ENCODE measurements at places on chromosomes 12 and 14.

DNA sequence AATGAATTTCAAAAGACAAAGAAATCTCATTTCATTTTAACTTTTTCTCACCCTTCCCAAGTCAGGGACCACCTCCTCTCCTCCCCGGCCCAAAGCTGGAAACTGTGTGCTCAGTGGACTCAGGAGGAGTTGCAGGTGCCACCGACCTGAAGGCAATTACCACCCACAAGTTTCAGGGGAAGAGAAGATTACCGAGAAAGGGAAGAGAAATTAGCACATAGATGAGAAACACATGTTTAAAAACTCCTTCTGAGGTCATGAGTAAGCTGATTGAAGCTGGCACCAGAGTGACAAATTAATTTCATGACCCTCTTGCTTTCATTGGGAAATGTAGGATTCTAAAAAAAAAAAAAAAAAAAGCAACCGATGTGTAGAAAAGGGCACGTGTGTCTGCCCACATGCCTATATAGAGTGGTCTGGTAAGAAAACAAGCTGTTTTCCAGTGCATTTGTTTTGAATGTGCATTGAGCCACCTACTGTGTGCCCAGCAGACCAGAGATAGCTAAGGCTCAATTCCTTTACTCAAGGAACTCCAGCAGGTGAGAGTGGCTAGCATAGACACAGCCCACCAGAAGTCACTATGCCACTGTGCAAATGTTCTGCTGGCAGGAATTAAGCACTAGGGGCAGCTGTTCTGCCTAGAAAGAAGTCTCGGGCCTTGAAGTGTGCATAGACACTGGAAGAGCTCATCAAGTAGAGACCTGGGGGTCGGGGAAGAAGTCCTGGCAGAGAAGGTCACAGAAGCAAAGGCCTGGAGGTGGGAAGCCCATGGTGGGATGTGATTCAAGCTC, 30.5 kb downstream of the DPF3 start:
- no peak for DNase-seq
- H3K4me3 ChIP-seq: no peak overlapping the region
- no peaks in the 10 kb centered on the region for H3K36me3 ChIP-seq

- no peak for DNase-seq
- H3K4me1 ChIP-seq: peaks cover 11% of the 10 kb centered on the region
- H3K4me3 ChIP-seq: no peak overlapping the region
- no peaks in the 10 kb centered on the region for H3K27me3 ChIP-seq
- H3K27ac ChIP-seq: no peak overlapping the region
Measured at GRCh38 chr12:18570543-18570942, 167.3 kb downstream of the PLCZ1 start.

DNA sequence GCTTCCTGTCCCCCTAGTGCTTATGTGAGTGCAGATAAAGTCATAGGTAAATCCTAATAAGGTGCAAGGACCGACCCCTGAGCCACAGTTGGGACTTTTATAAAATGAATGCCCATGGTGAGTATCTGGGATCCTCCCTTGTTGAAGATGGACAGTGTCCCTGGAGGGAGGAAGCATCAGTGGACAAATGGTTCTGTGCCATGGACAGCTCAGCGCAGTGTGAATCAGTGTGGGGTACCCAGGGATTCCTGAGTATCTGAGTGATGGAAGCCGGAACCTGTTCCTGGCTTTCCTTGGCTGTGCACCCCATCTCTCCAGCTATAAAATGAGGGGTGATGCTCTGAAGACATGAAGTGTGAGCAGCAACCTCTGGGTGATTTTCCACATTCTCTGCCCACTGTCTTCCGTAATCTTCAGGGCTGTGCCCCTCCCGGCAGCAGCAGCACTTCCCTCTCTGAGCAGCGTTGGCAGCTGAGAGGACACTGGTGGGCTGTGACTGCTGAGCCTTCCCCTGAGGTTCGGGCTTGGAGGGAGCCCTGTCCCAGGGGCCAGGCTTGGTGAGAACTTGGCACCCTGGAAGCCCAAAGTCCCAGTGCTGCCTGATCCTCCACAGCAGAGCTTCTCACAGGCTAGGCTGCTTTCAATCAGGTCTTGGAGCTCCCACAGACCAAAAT, 25.0 kb downstream of the VCPKMT start:
- H3K36me3 ChIP-seq: no peaks in the 10 kb centered on the region
- no peak overlapping the region for H3K4me3 ChIP-seq
- H3K27ac ChIP-seq: no peak overlapping the region
- no peaks in the 10 kb centered on the region for H3K27me3 ChIP-seq
- H3K4me1 ChIP-seq: no peaks in the 10 kb centered on the region

DNA sequence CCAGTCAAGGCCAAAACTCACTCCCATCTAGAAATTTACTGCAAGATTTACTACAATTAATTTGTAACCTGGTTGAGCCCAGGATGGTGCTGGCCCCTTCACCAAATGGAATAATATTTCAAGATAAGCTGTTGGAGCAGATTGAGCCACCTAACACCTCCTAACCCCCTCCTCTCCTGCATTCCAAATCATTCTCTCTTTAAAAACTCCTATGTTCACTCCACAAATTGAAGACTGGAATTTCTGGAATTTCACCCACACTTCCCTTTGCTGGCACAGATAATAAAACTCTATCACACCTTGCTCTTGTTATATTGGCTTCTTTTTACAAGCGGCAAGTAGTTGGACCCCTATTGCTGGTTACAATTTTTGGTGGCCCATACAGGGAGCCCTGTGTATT, 41.7 kb downstream of the MIS18BP1 start:
- H3K36me3 ChIP-seq: peaks cover 13% of the 10 kb centered on the region
- H3K4me1 ChIP-seq: no peaks in the 10 kb centered on the region
- no peaks in the 10 kb centered on the region for H3K27me3 ChIP-seq
- no peak overlapping the region for H3K27ac ChIP-seq

DNA sequence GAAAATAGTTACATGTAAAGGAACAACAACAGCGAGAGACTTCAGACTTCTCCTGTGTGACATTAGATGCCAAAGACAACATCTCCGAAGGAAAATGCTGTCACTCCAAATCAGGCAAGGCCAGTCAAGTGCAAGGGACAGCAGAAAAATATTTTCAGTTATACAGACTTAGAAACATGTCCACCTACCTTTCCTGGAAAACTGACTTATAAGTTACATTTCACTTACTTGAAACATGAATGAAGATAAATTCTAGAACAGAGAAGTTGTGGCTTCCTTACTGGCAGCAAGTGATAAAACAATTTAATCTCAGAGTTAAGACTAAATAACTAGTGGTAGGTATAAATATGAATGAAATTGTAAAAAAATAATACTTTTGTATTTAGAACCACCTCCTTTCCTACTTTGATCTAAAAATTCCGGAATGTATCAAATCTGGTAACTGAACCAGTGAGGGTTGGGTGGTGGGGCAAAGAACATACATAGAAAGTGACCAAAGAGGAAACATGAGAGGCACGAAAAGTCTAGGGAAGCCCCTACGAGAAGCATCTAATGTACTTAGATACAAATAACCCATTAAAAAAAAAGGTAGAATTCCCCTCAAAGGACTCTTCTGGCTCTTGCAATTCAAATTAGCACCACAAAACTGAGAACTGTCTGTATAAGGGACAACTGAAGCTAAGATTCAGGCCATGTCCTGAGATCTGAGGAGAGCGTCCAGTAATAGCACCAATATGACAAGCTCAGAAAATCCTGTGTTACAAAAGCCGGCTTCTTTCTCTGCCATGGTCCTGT, 21.2 kb downstream of the MTHFD1 start:
- H3K36me3 ChIP-seq: no peaks in the 10 kb centered on the region
- H3K27ac ChIP-seq: no peak overlapping the region
- DNase-seq: no peak
- no peaks in the 10 kb centered on the region for H3K4me1 ChIP-seq
- H3K4me3 ChIP-seq: no peak overlapping the region

DNA sequence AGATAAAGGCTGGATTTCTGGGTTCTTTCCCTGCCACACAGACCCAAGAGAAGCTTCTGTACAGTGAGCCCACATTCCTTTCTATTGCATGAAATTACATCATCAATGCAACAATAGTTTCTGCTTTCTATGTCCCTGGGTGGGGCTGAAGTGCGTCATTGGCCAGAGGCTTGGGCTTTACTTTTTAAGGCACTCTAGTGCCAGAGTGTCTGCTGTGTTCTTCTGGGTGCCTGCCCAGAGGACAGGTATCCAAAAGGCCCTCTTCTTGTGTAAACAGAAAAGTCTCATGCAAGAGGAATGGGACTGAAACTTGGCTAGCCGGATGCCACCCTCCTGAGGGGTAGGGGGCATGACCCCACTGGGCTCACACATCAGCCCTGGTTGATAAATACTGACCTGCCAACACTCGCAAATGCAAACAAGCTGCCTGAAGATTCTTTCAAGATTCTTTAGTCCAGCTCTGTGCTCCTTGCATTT, 5.9 kb downstream of the KRT86 start:
- H3K4me3 ChIP-seq: no peak overlapping the region
- H3K36me3 ChIP-seq: no peaks in the 10 kb centered on the region
- DNase-seq: peak; percentile 95
- peak overlapping the region; percentile 90 for H3K27ac ChIP-seq

DNA sequence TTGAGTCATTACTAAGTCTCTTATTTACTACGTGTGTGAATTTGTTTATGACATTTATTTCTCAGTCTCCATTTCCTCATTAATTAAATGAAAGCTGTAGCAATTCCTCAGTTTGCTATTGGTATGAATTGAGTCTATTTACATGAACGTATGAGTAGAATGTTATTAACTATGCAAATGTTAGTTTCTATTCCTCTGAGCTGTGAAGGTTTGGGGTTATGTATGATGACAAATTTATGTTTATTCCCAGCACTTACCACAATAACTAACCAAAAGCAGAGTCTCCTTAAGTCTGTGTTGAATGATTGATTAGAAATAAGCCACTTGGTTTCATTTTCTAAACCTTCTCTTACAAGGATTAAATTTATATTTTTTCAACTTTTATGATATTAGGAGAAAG, 1340.9 kb downstream of the FSCB start:
- no peaks in the 10 kb centered on the region for H3K36me3 ChIP-seq
- no peak overlapping the region for H3K4me3 ChIP-seq
- no peaks in the 10 kb centered on the region for H3K4me1 ChIP-seq
- no peak overlapping the region for H3K27ac ChIP-seq
- H3K27me3 ChIP-seq: no peaks in the 10 kb centered on the region

Data from vagina (tissue), 2 donors.